Cerebellum (tissue), 4 donors: ENCODE measurements at places on chromosomes 6 and 20. TPM values are rescaled to one million over a fixed set of nuclear protein-coding genes. Genes with fewer than 3 reads are reported as not detected.

DNA sequence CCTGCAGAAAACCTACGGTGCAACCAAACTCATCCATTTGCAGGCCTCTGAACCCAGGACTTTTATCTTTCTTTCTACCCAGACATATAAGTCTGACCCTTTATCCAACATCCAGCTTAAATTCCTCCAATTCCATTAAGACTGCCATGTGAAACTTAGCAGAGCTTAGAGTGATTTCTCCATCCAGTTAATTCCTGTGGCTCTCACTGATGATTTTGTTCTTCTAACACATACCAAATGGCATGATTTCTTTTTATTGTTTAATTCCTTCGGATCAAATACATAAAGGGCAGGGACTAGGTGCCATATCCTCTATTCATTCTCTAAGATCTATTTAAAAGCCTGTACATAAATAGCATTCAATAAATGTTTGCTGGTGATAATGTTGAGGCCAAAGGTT is 92.9 kb downstream of the TASP1 start:
- no peak for DNase-seq

DNA sequence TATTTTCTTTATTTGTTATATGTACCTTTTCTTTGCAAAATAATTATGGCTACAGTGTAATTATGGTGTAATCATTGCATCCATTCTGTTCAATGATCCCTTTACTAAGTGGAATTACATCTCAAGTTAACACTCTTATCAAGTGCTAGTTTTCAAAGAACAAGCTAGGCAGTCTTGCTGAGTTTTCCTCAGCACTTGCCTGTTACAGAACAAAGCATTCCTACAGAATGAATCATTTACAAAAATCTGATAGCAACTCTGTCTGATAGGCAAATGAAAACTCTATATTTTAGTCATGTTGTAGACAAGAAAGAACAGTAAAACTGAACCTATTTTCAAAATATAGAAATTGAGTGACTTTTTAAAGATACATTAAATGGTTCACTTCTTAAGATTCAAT is 109.8 kb upstream of the POU3F2 start:
- no peak for DNase-seq

DNA sequence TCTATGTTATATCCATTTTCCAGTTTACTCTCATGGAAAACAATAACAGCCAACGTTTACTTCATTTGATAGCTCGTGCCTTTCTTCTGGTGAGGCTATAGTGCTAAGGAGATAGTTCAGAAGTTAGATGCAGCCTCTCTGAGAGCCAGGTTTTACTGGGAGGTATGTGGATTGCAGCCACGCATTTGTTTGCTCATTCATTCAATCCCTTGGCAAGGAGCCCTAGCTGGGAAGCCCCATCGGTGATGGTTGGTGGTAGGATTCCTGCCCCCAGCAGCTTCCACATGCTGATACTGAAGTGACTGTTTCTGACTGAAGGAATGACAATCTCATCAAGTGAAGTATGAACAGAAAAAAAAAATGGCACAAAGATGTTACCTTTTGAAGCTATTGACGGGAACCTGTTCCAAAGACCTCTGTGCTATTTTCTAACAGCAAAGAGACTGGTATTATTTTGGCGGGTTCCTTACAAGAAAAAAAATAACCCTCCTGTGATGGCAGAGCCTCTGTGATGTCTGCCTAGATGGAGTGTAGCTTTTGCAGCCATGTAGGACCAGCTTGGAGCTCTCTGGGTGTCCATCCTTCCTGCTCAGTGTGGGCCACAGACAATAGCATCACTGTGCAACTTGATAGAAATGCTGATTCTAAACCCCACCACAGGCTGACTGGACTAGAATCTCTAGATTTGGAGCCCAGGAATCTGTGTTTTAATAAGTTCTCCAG is 30.6 kb downstream of the SNAP25 start:
- DNase-seq: peak; percentile 62

GRCh38 chr20:52454660-52455059 is 263.1 kb upstream of the ZFP64 start:
- no peak for DNase-seq

DNA sequence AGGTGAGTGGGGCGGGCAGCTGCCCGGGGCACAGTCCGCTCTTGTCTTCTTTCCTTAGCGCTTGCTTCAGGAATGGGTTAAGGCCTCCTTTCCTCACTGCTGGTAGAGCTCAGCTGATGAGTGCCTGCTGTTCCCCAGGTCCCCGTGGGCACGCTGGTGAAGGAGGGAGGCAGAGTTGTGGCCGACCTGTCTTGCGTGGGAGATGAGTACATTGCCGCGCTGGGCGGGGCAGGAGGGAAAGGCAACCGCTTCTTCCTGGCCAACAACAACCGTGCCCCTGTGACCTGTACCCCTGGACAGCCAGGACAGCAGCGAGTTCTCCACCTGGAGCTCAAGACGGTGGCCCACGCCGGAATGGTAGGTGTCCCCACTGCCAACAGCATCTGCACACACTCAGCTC is 15.7 kb downstream of the MTG2 start:
- no peak for DNase-seq

SH3BGRL2 gene
- 26.1 TPM for total RNA-seq

MYCT1 gene
- total RNA-seq: 3.1 TPM

SPATA25 gene
- total RNA-seq: 2.5 TPM

DNA sequence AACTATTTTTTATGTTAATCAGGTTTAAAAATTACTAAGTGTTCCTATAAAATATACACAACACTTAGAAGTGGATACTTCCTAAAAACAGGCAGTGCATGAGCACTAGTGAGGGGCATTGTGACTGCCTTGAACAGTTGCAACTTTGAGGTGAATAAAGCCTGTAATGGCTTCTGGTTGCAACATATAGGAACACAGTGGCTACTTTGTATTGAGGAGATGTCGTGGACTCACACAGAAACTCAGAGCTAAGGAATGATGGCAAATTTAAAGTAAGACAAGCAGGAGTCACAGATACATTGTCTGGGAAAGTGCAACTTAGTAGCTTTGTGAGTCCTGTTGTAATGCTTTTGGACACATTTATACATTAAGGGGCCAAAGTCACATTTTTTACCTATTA is 861 bp upstream of the HLA-A start:
- DNase-seq: no peak

RAET1L gene
- not detected for total RNA-seq

SULF2 gene
- 22.6 TPM for total RNA-seq

- DNase-seq: no peak
Observed at GRCh38 chr20:6635034-6635736, 132.3 kb upstream of the BMP2 start.
